ENCODE measurements at places on chromosomes 3 and 15.

GRCh38 chr3:179272385-179272784, 21.5 kb upstream of the KCNMB3 start:
- no peak for DNase-seq

GRCh38 chr15:79329171-79329611, 18.3 kb downstream of the TMED3 start:
- DNase-seq, result no peak

DNA sequence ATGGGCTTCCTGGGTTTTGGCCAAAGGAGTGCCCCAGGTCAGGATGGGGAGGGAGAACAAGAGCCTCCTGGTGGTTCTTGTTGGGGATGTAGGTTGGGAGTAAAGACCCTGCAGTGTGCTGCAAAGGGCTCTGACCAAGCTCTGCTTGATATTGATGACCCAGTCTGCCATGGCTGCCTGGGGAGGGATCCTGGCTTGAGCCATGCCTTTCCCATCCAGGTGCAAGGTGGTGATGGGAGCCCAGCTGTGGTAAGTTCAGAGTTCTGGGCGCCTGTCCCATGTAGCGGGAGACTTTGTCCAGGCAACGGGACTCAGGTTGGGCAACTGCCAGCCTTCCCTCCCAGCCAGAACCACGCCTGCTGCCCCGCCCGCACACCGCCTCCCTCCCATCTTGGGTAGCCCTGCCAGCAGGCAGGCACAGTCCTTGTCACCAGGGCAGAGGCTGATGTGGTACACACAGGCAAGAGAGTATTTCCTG, 2.6 kb downstream of the GNAI2 start:
- no peak for DNase-seq

DNA sequence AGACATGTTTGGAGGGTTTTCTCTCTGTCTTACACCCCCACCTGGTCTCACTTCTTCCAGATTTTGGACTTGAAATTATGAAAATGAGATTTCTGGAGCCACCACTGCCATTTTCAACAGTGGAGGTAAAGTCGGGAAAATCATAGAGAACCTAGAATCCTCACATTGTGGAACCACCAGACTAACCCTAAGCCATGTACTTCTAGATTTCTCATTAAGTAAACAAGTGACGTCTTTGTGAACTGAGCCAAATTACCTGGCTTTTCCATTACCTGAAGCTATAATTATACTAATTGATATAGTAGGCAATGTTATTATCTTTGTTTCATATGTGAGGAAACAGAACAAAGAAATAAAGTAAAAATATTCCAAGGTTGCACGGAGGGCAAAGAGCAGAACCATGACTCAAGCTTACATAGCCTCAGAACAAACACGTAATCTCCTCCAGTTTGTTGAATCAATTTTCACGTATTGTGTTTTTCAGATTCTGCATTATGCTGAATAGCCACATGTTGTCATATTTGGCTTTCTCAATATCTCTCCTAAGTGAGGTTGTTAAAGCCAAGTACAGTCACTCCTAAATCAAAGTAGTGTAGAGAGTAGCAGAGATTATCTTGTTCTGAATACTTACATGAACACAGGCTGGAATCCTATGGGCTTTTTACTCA, 101.3 kb upstream of the CMC1 start:
- no peak for DNase-seq

GRCh38 chr3:17833786-17834559, 91.5 kb upstream of the TBC1D5 start:
- DNase-seq, result no peak

- DNase-seq, result no peak
These were observed 143.4 kb downstream of the EBLN2 start for GRCh38 chr3:73204841-73205240.

- no peak for DNase-seq
These were observed 35.6 kb upstream of the MTHFS start for GRCh38 chr15:79932447-79932846.

DNA sequence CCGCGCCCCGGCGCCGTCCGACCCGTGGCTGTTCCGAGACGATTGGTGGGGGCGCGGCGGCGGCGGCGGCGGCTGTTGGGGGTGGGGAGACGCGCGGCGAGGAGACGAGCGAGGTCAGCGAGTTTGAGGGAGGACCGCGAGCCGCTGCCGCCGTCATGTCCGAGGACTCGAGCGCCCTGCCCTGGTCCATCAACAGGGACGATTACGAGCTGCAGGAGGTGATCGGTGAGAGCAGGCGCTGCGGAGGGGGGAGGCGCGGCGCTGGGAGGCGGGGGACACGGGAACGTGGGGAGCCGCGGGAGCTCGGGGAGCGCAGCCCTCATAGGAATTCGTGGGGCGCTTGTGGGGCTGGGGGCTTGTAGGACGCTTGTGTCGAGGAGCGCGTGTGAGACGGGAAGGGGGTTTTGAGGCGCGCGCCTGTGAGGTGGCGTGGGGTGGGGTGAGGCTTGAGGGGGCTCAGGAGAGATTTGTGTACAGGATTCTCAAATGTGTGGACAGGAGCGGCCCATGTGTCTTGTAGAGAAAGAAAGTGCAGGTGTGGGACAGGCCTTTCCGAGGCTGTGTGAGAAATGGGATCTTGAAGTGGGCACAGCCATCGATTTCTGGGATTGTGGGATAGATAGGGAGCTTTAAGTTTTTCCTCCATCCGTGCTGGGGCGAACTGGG, 518 bp downstream of the OXSR1 start:
- DNase-seq, result peak; percentile 10

DNA sequence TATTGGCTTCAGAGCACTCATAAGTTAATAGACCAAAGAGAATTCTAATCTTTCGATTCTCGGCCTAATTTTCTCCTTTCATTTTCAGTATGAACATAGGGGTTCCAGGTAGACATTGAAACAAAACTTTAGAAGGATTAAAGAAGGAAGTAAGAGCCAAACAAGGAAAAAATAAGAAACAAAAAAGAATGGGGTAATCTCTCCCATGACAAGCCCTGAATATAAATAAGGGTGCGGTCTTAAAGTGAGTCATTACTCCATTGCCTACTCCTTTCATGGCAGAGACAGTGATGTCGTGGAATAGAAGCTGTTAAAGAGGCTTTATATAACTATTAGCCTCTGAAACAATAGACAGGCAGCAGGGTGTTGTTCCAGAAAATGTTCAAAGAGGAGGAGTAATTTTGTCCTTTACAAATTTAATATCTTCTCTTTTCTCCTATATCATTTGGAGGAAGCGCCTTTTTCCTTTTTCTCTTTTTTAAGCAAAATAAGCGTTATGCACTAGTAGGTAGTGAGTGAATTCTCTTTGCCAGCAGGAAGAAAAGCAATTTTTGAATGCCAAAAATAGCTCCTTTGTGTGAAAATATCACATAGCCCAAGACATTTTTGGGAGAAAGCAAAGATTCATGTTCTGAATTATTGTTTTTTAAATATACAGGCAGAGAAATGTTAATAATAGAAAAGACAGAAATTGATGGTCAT, 607.9 kb upstream of the KCNMB2 start:
- no peak for DNase-seq

DNA sequence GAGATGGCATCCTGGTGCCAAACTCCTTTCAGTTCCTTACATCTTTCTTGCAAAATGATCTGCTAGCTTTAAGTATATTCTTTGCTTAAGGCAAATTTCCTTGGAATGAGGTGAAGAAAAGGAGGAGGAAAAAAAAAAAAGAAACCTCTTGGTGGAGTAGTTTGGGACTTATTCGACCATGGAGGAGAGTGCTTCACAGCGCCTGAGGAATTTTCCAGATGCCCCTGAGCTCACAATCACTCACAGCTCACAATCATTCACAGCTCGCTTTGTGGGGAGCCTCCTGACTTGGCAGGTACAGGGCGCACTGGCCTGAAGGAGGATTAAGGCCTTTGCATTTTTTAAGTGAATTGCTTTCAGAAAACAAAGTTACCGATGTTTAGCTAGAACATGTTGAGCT, 53.9 kb downstream of the BOC start:
- DNase-seq, result no peak

GRCh38 chr3:42830437-42831320, 21.4 kb downstream of the ACKR2 start:
- no peak for DNase-seq

DNA sequence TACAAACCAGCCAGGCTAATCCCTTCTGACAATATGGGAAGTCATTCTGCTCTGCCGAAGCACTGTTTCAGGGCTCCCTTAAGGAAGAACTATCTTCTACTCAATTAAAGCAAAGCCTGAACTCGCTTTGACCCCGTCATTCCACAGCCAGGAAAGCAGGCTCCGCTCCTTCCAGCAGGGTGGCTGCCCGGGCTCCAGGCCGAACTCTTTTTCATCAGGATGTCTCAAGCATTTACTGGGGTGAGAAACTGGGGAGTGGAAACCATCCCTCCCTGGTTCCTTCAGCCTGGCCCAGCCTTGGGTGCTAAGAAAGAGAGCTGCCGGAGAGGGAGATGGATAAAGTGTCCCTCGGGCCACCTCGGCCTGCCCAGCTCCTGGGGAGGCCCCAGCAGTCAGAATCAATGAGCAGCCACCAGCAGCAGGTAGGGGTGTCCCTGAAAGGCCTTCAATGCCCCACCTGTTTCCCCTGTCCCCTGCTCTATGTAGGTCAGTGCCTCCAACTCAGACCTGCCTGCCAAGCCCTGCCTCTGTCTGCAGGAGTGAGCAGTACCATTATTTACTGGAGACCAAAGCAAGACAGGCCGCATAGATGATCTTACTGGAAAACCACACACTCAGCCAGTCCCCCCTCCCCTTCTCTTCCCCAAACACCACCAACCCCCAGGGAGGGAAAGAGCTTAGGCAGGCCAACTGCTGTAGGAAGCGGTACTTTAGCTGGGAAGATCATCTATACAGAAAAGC, 225.6 kb upstream of the TLE3 start:
- no peak for DNase-seq

DNA sequence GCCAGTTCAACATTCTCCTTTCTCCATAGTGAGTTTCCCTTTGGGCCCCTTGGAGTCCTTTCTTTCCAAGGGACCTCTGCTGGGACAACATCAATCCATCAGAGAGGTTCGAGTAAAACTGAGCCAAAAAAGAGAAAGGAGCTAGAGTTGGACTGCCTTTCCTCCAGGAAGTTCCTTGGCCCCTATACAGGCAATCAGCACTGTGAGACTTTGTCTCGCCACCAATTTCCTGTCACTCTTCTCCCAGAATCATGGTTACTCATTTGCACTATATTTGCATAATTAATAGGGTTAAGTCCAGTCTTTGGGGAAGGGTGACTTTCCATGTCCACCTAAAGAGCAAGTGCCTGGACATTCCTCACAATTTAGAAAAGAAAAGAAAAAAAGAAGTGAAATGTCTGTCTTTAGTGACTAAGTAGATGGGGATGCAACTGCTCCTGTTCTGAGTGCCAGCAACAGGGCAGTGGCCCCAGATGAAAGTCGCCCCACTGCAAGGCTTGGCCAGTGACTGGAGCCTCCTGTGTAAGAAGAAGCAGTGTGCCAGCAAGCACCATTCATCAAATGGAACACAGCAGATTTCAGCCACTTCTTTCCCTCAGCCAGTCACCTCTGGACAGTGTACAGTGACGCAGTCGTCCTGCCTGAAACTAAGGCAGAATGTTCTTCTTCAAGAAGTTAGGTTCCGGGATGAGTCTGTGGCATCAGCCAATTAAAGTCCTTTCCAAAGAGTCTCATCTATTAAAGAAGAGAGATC, 91.6 kb downstream of the FSIP1 start:
- no peak for DNase-seq

DNA sequence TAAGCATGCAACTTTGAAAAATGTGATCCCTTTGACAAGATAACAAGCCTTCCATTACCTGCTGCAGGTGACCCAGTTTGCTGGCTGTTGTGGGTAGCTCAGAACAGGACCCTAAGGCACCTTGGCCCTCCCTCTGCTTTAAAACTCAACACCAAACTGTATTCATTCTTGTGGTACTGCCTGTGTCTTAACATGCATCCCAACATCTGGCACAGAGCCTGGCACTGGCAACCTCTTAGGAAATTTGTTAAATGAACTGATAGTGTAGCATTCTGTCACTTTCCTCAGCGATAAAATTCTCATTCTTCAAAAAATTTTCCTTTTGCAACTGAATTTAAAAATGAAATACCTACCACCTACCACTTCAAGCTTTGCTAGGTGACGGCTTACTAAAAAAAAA, 287.3 kb upstream of the ADAMTS9 start:
- DNase-seq, result no peak

DNA sequence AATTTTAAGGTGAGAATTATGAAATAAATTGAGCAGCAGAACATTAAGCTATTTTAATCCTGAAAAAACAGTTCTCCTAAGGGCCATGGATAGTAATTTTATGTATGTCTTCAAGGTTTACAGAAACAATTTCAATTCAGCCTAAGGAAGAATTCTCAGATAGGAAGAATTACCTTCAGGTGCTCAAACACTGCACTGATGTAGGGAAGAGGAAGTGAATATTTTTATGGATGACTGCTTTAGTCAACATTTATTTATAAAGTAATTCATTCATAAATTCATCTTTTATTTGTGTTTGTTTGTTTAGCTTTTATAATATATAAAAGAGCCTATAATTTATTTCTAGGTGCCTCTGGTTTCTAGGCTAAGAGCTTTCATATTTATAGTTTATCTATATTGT, 620.7 kb downstream of the NAALADL2 start:
- no peak for DNase-seq

- DNase-seq, result no peak
These were observed 92.0 kb downstream of the MTHFS start for GRCh38 chr15:79804838-79805237.

DNA sequence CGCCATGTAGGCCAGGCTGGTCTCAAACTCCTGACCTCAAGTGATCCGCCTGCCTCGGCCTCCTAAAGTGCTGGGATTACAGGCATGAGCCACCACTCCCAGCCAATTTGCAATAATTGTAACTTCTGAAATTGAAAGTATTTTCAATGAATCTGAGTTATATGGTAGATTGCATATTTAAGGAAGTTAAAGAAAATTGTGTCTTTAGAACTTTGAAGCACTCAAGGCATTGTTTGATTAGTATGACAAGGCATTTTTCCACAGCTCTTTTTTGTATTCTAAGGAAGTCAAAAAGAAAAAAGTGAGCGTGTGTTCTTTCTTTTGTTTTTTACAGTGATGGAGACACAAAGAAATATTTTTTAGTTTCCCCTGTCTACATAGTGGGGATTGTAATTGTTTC, 15.7 kb upstream of the RPLP1 start:
- DNase-seq, result no peak

- DNase-seq, result no peak
These were observed 281.3 kb downstream of the EPHB1 start for GRCh38 chr3:135076341-135076740.

- DNase-seq, result no peak
These were observed 31.6 kb downstream of the TAMM41 start for GRCh38 chr3:11815111-11815510.

- no peak for DNase-seq
These were observed 61.8 kb upstream of the RBP1 start for GRCh38 chr3:139601191-139601961.

DNA sequence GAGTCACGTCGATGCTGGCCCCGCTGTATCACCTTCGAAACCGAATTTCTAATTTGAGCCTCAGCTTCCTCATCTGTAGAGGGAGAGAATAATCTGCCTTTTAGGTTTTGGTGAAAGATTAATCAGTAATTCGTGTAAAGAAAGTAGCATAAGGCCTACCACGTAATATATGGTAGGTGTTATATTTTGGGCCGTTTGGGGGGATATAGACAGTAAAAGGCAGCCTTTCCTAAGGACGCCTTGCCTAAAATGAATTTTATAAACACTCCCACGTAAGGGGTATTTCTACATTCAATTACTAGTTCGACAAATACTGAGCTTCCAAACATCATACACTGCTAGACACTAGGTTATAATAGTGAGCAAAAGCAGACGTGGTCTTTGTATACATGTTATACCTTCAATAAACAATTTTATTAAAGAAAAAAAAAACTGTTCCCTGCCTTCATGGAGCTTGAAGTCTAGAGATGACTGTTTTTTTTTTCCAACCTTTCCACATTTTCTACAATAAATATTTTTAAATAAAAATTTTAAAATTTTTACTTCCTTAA, 737 bp downstream of the JAGN1 start:
- DNase-seq, result no peak

All from stimulated activated CD4-positive, alpha-beta T cell treated with anti-CD3 and anti-CD28 coated beads, TNF-alpha, amount 100 ng/mL, for 1 hour (primary cell).